ENCODE measurements at places on chromosomes 7 and 10.

DNA sequence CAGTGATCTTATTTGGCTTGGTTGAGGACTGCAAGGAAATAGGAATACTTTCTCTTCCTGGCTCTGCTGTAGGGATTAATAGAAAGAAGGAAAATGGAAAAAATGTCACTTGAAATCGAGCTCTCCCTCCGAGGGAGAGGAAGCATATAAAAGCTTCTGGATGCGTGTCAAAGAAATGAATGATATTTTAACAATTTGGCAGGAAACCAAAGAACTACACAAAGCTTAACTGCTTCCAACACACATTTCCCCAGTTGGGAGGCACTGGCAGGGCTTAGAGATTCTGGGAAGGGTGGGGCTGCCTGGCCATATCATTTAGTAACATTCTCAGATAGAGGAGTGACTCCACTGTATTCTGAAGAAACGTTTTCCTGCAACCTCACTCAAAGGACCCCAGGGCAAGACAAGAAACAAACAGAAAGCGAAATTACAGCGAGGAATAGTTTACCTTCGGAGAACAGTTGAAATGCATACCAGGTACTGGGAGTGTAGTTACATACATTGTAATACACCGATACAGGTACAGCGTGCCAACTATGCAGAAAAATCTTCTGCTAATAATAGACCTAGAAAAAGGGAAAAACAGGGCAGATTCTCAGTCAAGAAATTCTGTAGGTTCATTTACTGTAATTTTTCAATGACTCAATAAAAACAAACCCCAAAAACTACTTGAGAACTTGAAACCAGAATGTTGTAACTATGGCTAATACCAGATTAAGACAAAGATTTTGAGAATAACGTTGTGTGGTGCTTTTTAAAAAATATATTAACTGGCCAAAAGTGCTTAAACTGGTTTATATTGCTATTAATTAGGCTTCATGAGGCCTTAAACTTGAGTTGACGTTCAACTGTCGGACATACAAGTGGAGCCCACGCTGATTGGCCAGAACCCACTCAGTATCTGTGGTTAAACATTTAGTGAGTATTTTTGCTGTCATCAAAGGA is 75.7 kb upstream of the ASAH2 start:
- no peak for DNase-seq

DNA sequence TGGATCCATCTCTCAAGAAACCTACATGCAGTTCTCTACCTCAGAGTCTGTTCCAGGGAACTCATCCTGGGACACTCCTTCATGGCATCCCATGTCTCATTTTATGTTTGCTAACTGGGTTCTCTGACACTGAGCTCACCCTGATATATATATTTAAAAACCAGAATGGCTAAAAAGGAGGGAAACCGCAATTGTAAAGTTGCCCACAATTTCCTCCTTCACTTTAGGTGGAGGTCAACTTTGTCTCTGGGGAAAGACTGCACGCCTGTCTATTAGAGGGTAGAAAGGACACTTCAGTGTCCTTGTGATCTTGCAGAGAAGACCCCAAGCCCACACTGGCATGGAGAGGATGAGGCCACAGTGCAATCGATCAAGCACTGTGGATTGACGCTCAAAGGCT is 131.7 kb downstream of the TEX36 start:
- no peak for DNase-seq

- DNase-seq = no peak
These were observed 135.7 kb upstream of the BTBD16 start for GRCh38 chr10:122135251-122136025.

- DNase-seq = peak; percentile 79
These were observed 33.9 kb downstream of the FAM107B start for GRCh38 chr10:14740684-14741247.

DNA sequence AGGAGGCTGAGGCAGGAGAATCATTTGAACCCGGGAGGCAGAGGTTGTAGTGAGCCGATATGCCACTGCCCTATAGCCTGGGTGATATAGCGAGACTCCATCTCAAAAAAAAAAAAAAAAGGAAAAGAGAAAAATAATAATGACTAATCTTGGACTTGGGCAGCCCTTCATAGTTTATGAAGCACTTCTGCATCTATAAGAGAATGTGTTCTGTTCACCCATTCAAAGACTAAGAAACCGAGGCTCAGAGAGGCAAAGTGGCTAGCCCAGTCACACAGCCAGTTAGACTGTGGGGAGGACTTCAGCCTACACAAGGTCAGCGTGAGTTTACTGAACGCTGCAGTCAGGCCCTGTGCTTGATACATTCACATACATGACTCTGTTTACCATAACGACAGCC is 46.9 kb downstream of the UNC5B start:
- DNase-seq = no peak

Data from B cell (primary cell).